ENCODE measurements at places on chromosomes 6 and 20.

DNA sequence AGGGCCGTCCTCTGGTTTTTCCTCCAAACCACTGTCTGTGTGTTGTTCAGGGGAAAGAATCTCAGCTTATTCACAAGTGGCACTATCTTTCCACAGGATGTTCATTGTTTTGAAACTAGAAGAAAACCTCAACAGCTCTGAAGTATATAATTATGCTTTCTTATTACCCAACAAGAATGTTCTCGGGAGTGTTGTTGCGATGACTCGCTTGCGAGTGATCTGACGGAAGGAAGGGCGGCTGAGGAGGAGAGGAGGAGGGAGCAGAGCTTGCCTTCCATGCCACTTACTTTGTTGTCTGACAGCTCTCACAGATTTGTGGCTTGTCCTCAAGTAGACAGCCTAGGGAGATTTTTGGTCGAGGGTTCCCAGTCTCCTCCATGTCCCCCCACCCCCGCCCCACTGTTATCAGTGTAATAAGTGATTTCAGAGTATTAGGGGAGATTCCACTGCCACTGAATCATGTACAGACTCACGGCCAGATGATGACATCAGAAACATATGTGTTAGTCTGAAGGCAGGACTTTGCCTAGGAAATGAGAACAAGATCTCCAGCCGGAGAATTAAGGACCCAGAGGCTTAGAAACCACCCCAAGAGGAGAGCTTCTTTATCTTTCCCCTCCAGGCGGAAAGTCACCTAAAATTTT, 80.7 kb upstream of the CCN6 start:
- DNase-seq = peak; percentile 92

- DNase-seq = no peak
Observed at GRCh38 chr6:291697-292505, at the start of gene DUSP22. DUSP22 (plus strand) TSS chr6:292487; CDS start chr6:292540, 53 bp downstream.

GRCh38 chr6:157962601-157963302, 18.9 kb upstream of the SYNJ2 start:
- DNase-seq = no peak

DNA sequence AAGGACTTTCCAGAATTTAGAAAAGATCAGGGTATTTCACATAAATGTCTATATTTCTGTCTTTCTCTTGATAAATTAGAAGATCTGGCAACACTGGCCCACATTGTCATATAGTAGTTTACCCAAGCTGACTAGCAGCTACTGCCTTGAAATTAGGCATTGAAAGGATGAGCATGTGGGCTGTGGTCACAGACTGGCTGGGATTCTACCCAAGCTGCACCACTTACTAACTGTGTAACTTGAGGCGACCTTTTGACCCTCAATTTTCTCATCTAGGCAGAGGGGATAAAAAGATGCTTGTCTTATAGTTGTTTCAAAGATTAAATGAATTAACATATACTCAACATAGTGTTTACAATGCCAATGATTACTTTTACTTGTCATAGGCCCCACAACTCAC, 152.7 kb upstream of the BMP2 start:
- DNase-seq = no peak

GRCh38 chr20:64050261-64051032, 1.0 kb upstream of the SOX18 start:
- no peak for DNase-seq

DNA sequence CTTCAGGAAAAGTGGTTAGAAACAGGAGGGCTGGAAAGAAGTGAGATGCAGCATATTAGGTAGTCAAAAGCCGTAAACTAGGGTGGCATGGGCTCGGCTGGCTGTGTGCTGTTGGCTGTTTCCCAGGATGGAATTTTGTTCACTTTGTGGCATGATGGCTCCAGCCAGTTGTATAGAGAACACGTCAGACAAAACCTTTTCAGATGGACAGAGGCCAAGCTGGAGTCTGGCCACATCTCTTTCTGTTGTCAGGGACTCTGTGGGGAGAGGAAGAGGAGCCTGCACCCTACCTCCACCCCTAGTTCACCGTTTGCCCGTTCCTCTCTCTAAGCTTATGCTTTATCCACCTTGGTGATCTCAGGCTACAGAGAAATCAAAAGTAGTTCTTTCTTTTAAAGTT, 22.0 kb downstream of the C6orf89 start:
- no peak for DNase-seq

DNA sequence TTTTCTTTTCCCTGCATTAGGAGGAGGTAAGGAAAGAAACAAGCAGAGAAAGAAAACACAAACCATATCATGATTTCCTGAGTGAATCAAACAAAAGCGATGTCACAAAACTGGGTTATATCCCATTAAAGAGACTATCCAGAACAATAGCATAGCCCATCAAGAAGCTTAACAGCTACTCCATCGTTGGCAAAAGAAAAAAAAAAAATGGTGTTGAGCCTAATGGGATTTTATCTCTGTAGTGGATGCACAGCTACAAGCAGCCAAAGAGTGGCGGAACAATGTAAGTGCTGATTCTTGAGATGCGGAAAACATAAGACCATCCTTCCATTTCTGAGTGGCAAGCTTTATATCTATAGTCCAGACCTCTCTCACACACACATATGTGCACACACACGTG, 106.2 kb upstream of the NRSN1 start:
- no peak for DNase-seq

GRCh38 chr20:50551288-50551687, 41.1 kb downstream of the PTPN1 start:
- DNase-seq = no peak

DNA sequence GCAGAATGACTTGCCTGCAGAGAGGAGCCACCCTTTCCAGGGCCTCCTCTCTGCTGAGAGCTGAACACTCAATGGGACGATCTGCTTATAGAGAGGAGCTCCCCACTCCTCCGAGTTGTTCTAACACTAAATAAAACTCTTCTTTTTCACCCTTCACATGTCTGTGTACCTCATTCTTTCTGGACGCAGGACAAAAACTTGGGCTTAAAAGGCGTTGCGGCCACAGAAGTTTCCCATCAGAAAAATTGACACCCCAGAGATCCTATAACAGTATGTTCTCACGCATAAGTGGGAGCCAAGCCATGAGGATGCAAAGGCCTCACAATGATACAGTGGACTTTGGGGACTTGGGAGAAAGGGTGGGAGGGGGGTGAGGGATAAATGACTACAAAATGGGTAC, 121.2 kb downstream of the GMPR start:
- no peak for DNase-seq

- no peak for DNase-seq
Observed at GRCh38 chr6:147852772-147853171, 344.3 kb downstream of the SAMD5 start.

DNA sequence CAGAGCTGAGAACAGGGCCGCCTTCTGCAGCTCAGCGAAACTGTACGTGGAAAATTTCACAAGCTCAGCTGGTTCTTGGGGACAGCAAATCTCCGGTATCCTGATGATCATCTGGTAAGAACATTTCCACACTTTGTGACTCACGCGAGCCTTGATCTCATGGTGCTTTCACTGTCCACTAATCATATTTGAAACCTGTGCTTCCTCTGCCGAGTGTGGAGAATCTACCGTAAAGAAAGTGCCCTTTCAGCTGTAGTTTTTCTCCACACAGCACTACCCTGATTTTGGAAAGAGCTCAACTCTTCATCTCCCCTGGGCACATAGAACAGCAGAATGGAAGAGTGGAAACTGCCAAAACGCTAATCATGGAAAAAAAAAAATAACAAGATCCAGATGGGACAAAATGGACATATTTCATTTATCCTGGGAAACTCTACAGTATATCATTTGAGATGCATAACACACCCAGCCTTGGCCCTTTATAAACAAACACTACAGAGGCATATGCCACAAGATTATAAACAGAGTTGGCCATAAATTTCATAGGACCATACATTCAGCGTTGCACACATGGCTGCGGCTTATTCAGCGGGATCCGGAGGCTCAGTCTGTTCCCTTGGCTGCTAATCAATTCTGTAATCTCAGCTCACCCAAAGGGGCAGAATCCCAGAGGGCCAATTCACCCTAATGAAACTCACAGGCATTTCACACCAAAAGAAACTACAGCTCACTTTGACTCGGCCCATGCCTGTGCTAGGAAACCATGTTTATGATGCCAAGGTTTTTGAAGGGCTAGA, 434.5 kb downstream of the HDGFL1 start:
- no peak for DNase-seq

- DNase-seq = no peak
Observed at GRCh38 chr6:111615916-111616612, 10.4 kb upstream of the TRAF3IP2 start.

GRCh38 chr20:35121186-35121585, 25.9 kb downstream of the EDEM2 start:
- no peak for DNase-seq

DNA sequence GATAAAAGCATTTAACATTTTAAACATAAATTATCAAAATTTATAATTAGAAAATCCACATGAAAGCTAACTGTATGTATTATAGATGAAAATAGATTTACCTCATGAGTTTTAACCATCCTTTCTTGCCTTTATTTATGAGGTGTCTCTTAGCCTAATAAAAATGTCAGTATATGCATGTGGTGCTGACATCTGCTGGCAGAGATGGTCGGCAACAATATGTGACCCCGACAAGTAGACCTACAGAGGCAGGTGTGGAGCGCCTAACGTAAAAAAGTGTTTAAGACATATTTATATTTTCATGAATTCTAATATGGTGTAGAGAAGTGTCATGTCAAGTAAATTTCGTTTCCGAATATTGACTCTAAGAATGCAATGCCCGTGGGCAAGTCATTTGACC, 149.0 kb upstream of the FUT9 start:
- no peak for DNase-seq

GRCh38 chr6:2956930-2957685, 14.3 kb downstream of the SERPINB6 start:
- no peak for DNase-seq

DNA sequence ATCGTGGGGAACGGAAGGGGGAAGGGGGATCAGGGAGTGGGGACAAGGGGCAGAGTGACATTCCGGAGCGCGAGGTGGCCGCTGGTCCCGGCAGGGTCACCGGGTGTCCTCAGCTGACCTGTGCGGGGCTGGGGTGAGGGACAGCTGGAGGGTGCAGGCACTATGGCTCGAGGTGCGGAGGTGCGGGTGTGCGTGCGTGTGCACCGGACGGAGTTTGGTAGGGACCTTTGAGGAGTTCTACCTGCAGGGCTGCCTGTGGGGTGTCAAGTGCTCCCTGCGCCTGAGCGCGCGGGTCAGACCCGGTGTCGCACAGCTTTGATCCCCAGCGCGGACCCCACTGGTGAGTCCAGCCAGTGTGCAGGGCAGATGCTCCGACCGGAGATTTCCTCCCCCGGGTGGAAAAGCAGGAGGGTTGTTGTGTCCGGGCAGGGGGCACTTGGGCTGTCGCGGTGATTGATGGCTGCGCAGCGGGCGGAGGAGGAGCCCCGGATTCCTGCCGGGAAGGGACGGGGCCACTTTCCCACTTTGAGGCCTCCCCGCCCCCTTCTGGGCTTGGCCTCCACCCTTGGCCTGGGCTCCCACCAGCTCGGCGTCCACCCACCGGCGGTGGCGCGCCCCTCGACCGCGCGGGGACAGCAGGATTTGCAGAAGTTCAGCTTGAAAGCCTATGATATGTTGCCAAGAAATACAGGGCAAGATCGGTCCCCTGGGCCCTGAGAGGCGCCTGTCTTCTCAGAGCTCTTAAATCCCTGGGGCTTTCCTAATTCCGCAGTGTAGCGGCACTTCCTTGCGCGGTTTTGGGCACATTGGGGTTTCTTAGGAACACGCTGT, 658 bp downstream of the RIN2 start:
- DNase-seq = no peak

DNA sequence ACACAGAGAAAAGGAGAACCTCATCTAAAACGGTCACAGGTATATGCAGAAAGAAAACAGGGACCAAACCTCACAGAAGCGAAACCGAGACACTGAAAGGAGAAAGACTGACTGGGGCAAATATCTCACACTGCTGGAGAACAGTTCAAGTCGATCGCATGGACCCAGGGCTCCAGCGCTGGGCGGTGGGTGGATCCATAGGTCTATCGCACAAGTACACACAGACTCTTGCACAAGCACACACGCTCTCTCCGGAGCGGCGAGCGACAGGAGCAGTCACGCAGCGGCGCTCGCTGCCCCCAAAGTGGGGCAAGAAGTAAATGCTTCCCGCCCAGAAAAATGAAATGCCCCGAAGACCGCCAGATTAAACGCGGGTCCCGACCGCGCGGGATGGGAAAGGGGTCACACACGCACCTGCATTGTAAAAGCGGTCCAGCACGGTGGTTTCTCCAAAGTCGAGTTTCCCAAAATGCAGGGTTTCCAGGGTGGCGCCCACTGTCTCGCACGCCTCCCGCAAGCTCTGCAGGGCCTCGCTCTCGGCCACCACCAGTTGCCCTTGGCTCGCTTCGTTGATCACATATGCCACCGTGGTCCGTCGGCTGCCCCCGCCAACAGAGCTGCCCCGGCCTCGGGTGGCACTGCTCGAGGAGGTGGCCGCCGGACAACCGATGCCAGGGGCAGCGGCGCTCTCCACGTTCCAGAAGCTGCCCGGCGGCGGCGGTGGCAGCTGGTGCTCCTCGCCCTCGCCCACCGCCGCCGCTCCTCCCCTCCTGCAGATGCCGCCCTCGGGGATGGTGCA, 782 bp downstream of the MAP3K5 start:
- DNase-seq = no peak

DNA sequence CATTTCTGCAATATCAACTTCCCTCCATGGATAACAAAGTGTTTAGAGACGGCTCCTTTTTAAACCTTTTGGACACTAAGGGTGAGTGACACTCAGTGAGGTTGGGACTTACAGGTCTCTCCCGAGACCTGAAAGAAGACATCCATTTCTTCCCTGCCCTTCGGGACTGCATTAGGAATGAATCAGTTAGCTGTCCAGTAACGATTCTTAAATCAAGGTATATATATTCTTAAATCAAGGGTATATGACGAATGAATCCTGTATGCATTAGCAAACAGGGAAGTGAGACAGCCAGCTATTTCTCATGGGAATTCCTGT, 52.9 kb downstream of the EDN1 start:
- DNase-seq = no peak

DNA sequence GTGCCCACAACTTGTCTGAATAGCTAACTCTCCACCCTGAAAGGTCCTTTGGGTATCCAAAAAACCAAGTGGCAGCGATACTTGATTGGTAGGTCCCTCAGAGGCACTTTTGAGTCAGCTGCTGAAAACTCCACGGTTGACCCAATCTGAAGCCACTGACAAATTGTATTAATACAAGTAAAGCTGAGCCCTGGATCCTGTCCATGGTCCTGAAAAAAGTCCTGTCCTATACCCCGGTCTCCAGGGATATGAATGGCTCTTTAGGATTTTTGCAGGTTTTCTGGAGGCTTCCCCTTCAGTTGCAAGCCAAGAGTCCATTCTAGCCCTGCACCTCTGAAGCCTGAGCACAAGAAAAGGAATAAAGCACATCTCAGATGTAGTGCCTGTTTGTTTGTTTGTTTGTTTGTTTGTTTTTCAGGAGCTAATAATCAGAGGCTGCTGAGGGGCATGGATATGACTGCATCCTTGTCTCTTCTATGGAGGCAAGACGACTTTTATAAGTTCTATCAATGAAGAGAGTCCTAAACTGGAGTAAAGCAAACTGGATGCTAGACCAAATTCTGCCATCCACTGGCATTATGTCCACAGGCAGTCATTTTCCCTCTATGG, 1.7 kb upstream of the SLC12A5 start:
- DNase-seq = no peak

DNA sequence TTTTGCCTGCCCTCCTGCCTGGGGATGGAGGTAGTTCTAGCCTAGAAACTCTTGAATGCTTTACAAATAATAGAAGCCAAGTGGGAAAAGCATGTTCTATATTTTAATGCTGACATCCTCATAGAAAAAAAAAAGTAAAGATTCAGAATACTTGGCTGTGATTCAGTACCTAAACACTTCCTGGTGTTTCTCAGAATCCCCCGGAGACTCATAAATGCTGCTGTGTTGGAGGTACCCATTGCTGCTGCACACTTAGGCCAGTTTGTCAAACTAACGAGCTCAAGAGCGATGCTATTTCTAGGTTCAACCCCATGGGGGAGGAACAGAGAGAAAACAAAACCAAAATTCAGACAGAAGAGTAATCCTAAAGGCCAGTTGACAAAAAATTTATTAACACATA, 38.8 kb upstream of the ZFP64 start:
- DNase-seq = no peak
